ENCODE measurements at places on chromosomes 4 and X. TPM values are rescaled to one million over a fixed set of nuclear protein-coding genes. Genes with fewer than 3 reads are reported as not detected.

Gene KLHL13
- total RNA-seq = 3.2 TPM

Gene HTN1
- total RNA-seq = not detected

Gene TEX13B
- not detected for total RNA-seq

Gene EMCN
- total RNA-seq = 4.7 TPM

Gene NLGN4X
- 1.00 TPM for total RNA-seq

Gene TSPAN7
- 11.3 TPM for total RNA-seq

Gene COL4A5
- 18.9 TPM for total RNA-seq

Gene FANCB
- 2.8 TPM for total RNA-seq

Gene CCKAR
- not detected for total RNA-seq

Gene CFP
- total RNA-seq = 0.48 TPM

Gene SLITRK4
- 0.32 TPM for total RNA-seq
